ENCODE measurements at places on chromosomes 13 and 19.

- DNase-seq: no peak
Observed at GRCh38 chr19:44988273-44988672, 13.0 kb upstream of the RELB start.

- DNase-seq: no peak
Observed at GRCh38 chr13:34708566-34709313, 233.3 kb upstream of the NBEA start.

DNA sequence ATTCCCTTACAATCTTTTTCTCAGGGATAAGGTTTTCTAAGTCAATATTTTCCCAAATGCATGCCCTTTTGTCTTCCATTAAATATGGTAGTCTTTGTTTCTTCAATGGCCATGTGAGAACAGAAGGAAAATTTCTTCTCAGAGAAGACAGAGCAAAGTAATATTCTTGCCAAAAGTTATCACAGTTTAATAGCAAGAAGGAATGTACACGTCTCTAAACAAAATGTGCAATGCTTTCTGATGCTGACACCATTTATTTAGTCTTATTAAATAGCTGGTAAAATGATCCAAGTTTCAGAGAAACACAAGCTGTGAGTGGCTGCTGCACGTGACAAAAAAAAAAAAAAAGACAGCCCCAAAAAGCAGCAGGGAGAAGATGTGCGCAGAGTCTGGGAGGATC lies 542.5 kb downstream of the GPC6 start:
- no peak for DNase-seq

GRCh38 chr19:15367439-15367838 lies 12.1 kb downstream of the AKAP8 start:
- no peak for DNase-seq

DNA sequence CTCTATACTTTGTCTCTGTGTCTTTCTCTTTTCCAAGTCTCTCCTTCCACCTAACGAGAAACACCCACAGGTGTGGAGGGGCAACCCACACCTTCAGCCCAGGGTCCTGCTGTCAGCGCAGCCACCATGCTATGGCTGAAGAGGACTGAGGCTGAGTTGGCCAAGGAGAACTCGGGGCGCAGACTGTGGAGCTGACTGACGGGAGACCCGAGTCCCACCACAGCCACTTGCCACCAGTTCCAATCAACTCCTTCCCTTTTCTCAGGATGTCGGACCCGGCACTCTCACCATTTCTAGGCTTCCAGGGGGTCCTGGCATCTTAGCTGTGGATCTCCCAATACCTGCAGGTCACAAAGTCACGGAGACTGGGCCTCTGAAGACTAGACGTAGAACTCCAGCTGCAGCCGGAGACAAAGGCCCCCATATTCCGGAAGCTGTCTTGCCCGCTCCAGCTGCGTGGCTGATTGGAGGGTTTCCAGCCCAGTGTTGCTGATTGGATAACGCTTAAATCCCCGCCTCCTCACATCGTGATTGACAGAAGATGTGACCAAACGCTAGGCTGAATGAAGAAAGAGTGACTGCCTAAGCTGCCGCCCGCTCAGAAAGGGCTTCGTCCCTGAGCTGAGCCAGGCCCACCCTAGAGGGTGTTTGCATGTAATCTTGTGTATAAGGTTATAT lies 63.6 kb downstream of the ZNF429 start:
- peak; percentile 88 for DNase-seq

DNA sequence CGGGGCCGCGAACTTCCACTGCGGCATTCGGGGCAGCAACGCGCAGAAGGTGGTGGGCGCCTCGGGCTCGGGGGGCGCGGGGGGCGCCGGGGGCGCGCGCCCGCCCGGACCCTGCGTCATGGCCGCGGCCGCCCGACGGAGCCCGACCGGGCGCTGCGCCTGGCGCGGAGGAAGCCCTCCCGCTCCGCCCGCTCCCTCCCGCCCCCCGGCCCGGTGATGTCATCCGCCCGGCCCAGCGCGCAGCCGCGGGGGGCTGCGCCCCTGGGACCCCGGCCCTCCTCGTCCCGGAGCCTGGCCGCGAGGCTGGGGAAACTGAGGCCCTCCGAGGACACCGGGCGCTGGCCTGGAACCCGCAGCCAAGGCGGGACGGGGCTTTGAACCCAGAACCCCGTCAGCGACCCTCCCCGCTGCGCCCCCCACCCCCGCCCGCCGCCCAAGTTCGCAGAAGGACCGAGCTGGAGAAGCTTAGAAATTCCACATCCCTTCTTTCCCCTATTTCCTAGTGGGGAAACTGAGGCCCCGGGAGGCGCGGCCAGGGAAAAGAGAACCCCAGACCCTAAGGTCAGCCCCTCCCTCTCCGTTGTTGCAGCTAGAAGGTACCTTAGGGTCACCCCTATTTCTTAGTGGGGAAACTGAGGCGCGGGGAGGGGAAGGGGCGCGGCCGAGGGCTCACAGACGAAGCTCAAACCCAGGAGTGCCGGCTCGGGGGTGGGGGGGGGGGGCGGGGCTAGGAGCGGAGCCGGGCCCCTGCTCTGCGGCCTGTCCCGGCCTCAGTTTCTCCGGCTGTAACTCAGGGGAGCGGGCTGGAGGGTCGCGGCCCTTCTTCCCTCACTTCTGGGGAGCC lies at the start of gene SHC2:
TSS of gene SHC2 (minus strand) at position 157 of the 844 bp plus-strand sequence. CDS start at position 120, 37 bp downstream.
- no peak for DNase-seq

DNA sequence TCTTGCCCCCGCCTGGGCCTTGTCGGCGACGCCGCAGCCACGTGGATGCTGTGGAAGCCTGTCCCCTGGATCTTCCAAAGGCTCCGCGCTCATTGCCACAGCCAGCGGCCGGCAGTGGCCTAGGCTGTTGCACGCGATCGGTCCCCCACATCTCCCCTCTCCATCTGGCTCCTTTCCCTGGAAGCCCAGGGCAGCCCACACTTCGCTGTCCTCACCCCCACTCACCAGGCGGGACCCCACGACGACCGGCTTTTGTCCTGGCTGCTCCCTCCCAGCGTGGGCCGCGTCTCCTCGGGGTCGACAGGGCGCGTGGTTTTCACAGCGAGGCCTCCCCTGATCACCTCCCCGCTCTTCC lies 605 bp upstream of the TEX30 start:
- DNase-seq: no peak

GRCh38 chr13:27744801-27745200 lies 47.5 kb upstream of the GSX1 start:
- DNase-seq: no peak

GRCh38 chr19:39705578-39706188 lies 1.4 kb downstream of the LGALS14 start:
- no peak for DNase-seq

All from right atrium auricular region (tissue), 2 donors.